NT2/D1 (cell line): ENCODE measurements at places on chromosomes 7 and 10.

DNA sequence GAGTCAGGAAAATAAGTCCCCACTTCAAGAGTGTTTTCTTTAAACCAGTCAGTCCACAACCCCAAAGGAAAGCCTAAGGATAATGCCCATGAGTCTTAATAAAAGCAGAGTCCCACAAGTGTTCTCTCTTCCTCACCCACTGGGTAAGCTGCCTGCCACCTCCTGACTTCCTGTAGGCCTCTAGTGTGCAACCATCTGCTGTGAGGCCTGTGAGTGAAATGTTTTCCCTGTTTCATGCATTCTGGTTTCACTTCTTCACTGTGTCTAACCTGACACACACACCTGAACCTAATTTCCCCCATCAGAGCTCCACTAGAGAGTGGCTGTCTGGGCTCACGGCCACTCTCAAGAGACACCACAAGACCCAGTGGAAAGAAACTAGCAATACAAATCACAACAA, 38.9 kb upstream of the GDF10 start:
- DNase-seq = no peak

DNA sequence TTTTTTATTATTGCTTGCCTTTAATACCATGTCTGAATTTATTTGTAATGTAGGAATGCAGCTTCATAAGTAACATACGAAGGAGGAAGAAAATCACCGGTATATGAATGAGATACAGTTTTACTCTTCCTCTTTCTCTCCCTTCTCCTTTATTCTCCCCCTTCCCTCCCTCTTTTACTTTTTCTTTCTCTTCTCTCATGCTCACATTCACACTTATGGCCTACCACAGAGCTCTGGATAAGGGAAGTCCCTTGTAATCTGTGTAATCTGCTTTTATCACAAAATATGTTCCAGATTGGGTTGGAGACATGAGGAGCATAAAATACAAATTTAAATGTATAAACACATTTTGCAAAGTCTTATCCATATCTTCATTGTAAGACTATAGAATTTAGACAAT, 59.4 kb downstream of the MDFIC start:
- DNase-seq = no peak

GRCh38 chr7:47578579-47579270, 3.2 kb downstream of the TNS3 start:
- DNase-seq = no peak

DNA sequence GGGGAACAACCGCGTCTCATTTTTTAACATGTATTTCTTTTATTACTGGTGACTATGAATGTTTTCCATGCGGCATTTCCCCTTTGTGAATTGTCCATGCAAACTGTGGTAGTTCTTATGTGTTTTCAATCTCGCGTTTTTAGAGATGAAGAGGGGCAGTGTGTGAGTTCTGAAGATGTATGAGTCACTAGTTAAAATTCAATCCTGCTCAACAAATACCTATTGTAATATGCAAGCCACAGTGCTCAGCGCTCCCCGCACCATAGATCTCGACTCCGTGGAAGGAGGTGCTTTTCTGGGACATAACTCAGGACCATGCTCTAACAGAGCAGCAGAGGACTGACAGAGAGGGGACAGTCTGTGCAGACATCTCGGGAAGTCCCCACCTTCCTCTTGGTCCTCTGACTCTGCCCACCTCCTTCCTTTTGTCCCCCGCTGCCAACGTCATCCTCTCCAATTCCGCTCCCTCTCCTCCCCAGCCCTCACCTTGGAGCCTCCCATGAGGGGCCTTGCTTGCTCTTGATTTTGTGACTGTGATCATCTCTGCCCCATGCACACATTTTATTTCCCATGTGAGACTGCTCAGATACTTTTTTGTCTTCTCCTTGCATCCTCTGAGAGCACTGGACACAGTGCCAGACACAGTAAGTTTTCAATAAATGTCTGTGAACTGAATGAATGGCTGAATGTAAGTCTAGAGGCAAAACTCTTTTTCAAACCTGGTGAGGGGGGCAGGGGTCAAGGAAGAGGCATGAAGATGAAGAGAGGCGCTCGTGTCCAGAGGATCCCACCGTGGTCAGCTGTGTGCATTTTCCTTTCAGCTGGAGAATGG, 42.7 kb upstream of the PLEKHA1 start:
- DNase-seq = no peak

DNA sequence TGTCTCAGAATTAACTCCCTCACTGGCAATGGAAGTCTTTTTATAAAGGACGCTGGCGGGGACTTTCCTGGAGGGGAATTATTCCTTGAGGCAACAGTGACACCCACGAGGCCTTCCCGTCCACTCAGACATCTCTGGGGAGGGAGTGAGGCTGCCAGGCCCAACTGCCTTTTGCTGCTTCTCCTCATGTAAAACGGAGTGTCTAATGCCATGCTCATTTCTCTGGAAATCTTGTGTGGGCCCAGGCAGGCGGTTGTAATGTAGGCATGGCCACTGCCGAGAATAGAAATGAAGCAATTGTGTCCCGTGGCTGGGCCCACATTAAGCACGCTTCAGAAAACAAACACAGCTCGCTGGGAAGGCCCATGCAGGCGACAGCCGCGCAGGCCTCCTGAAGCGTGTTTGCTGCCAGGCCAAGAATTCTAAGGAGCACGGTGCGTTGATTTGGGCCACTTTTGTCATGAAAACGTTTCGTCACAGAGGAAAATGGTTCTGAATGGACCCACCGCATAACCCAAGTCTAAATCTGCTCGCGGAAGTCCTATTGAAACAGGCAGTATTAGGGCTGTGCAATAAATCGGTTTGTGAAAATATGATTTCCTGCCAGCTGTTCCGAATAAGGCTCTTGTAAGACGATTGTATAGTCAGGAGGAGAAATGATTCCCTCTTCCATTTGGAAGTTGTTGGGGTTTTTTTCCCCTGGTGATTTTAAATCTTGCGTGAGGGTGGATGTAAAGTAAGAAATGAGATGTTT, 104.2 kb upstream of the CHST15 start:
- no peak for DNase-seq

DNA sequence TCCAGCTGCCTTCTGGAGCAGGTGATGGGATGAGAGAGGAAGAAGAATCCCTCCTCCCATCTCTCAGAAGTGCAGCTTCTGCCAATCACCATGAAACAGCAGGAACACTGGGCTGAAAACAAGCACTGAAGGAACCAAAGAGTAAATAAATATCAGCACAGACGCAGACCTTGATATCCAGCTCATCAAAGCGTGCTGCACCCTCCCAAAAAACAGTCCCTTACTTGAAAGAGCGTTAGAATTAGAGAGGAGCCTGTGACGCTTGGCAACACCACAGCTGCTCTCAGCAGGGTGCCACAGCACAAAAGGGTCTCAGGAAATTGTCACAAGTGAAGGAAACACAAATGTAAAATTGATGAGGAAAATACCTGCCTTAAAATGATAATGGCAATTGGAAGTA, 39.5 kb downstream of the KLF6 start:
- no peak for DNase-seq

GRCh38 chr10:122232769-122233168, 38.3 kb upstream of the BTBD16 start:
- DNase-seq = no peak

GRCh38 chr10:67151471-67151870, 225.6 kb downstream of the LRRTM3 start:
- no peak for DNase-seq

- no peak for DNase-seq
These were observed 1308.2 kb downstream of the GATA3 start for GRCh38 chr10:9362721-9363120.

- DNase-seq = no peak
These were observed 27.3 kb downstream of the MDFIC start for GRCh38 chr7:114949231-114949630.

DNA sequence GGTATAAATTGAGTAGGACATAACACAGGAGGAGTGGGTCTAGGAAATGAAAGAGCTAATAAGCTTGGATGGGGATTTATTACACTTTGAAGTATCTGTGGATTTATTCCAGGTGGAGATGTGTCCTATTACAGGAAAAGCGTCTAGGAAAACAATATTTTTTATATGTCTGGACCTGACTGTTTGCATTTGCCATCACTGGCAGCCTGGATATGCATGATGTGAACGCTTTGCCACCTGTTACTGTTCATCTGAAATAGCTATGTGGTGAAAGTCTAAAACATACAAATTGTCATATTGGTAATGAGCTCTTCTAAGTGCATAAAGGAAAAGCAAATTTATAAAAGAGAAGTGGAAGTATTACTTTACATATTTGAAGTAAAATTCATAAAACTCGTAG, 31.6 kb upstream of the AGMO start:
- DNase-seq = no peak

DNA sequence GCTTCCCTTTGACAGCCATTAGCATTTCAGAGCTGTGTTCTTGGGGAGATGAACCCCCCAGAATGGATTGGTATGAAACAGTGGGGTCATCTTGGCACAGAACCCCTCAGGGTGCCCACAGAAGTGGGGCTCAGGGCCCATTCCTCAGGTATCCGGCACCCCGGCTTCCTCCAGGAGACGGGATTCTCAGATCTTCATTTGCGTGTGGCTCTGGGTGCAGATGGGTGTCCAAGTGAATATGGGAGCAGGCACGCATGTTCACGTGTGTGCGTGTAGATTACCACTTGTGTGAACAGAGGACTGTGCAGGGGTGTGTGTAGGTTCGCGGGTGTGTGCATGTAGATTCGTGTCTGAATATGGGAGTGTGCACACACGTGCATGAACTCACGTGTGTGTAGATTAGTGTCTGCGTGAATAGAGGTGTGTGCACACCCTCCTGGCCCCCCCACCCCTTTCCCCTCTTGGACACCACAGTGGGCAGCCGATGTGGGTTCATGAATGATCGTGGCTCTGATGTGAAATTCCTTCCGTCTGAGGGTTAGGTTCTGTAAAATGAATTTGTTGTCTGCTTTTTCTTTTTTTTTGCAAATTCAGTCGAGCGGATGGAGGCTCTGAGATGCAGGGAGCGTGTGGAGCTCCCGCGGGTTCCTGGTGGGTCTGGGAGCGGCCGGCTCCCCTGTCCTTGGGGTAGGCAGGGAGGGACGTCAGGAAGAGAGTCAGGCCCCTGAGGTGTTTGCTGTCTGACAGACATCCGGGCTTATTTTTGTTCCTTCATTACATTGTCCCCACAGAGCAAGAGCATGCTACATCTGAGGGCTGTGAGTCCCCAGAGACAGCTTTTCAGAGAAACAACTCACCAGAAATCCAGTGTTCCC, 7.4 kb downstream of the ELFN1 start:
- no peak for DNase-seq

GRCh38 chr10:95247200-95247880, 43.5 kb downstream of the PDLIM1 start:
- no peak for DNase-seq

- DNase-seq = no peak
These were observed 7.2 kb downstream of the TNPO3 start for GRCh38 chr7:129047761-129048160.

- no peak for DNase-seq
These were observed 43.4 kb upstream of the C1GALT1 start for GRCh38 chr7:7138897-7139296.

DNA sequence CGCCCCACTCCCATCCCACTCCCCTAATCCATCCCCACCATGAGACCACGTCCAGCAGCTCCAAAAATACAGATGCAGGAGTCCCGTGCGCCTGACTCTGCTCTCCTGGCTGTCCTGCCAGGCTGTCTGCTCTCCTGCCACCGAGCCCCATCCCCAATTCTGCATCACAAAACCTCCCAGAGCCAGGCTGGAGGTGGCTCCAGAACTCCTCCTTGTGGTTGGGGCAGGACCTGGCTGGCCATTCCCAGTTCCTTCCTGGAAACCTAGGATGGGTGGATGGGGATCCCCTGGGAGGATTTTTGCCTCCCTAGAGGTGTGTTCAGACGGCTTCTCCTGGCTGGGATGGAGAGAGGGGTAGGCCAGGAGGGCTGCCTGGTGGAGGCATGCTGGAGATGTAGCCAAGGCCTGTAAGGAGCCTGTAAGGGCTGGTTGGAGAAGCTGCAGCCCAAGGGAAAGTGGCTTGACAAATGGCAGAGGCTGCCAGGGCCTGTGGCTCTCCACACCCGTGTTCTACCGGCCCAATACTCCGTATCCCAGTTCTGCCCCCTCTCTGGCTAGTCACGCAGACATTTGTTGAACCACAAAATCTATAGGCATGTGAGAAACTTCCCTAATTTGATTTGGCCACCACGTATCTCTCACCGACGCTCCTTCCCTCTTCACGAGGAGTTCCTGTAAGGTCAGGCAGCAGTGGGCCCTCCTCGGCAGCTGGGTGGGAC, 99.3 kb downstream of the ARHGAP22 start:
- DNase-seq = no peak

- no peak for DNase-seq
These were observed 28.0 kb downstream of the GRK5 start for GRCh38 chr10:119235356-119235755.

DNA sequence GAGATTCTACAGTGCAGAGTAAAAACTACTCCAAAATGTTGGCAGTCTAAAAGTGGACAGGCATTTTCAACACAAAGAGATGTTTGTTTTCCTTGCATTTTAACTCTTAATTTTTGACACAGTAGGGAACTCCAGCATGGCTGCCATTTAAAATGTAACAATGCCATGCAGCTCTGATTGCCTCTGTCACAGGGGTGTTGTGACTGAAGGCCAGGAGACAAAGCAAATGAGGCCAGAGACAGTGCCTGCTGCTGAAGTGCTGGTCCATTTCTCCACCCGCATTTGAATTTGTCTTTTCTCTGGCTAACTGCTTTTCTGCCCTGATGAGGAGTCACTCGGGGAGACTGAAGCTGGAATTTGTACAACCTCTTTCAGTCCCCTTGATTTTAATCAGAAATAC, 710.6 kb upstream of the GALNT17 start:
- no peak for DNase-seq
